ENCODE measurements at places on chromosomes 3 and 15.

GRCh38 chr3:184590795-184591194 is 29.2 kb downstream of the EPHB3 start:
- DNase-seq, result no peak

DNA sequence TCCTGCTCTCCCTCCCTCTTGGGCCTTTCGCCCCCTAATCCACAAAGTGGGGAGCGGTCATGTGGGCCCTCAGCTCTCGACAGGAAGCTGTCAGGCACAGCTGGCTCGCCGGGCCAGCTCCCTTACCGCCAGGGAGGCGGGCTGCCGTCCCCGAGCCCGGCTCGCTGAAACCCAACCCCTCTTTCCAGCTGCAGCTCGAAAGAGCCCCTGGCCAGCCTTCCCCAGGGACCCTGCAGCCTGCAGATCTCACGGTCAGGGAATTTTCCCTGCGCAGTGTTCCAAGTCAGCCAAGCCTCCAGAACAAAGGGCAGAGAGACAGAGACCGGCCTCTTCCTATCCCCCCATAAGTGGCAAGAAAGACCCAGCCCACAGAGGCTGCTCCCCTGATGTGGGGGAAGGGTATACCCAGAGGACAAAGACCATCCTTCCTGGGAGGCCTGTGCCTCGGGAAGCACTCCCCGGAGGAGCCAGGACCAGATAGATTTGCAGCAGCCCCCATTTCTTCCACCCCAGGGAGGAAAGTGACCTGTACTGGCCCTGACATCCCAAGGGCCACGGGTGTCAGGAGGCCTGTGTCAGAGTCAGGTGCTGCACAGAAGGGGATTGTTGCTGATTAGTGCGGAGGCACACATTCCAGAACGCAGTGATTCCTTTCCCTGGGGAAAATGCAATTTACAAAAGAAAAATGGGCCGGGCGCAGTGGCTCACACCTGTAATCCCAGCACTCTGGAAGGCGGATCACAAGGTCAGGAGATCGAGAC is 32.6 kb downstream of the MAGEF1 start:
- DNase-seq, result no peak

- DNase-seq, result no peak
Measured at GRCh38 chr15:48367483-48367882, 36.3 kb downstream of the DUT start.

GRCh38 chr3:86239946-86240345 is 751.0 kb downstream of the VGLL3 start:
- no peak for DNase-seq

- no peak for DNase-seq
Measured at GRCh38 chr3:110519071-110519470, 552.5 kb upstream of the NECTIN3 start.

Data from OCI-LY7 (cell line).